ENCODE measurements at places on chromosomes 7 and 10.

- DNase-seq = no peak
Observed at GRCh38 chr10:100009283-100009792, 409 bp downstream of the DNMBP start.

DNA sequence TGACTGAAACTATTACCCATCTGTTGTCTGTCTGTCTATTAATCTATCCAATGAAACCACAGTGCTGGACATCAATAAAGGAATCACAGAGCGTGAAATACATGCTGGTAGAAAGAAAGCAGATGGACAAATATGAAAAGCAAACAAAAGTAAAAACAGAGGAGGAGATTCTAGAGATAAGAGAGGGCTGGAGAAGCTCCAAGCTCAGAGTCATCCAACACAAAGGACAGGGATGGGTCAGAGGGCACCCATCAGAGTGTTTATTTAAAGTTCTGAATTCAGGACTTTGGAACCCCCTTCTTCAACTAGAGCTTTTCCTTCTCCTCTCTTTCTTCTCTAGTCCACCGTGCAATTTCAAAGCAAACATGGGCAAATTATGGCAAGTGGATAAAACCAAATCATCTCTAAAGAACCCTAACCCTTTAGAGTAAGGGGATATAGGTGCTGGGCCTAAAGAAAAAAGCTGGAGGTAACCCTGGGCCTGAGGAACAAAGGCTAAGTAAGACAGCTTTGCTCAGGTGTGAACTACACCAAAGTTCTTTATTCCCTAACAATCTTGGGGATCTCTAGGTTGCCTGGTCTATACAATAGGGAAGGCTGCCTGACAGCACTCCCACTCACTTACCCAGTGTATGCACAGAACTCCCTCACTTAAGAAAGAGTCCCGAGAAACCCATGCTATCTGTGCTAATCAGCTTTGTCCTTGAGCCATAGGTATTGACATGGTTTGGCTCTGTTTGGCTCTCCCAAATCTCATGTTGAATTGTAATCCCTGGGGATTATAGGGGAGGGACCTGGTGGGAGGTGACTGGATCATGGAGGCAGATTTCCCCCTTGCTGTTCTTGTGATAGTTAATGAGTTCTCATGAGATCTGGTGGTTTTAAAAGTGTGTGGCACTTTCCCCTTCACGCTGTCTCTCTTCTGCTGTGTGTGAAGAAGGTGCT lies 97.0 kb downstream of the BAMBI start:
- DNase-seq = no peak

DNA sequence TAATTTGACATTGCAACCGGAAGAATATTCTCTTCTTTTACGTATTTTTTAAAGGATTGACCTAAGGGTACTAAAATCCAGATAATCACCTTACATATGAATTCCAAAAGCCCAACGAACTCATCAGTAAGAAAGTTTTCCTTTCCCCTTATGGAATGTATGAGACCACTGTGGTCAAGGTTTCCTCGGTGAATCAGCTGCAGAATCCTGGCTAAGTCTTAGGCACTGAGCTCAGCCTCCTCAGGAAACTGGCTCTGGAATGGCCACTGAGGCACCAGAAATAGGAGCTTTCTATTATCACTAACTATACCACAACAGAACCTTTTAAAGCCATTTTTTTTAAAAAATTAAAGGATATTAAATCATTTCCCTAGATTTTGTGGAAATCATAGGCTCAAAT lies 21.0 kb downstream of the SVIL start:
- no peak for DNase-seq

GRCh38 chr7:24152356-24152755 lies 131.6 kb upstream of the NPY start:
- DNase-seq = no peak

- no peak for DNase-seq
Observed at GRCh38 chr7:78528964-78529363, 730.4 kb downstream of the PHTF2 start.

- no peak for DNase-seq
Observed at GRCh38 chr7:39392151-39392550, 174.1 kb upstream of the YAE1 start.

GRCh38 chr10:73576890-73577591 lies 14.1 kb downstream of the USP54 start:
- DNase-seq = no peak

GRCh38 chr7:4665661-4666060 lies 16.4 kb upstream of the FOXK1 start:
- no peak for DNase-seq

Measured in OCI-LY7 (cell line).